ENCODE measurements at places on chromosomes 1 and 21.

DNA sequence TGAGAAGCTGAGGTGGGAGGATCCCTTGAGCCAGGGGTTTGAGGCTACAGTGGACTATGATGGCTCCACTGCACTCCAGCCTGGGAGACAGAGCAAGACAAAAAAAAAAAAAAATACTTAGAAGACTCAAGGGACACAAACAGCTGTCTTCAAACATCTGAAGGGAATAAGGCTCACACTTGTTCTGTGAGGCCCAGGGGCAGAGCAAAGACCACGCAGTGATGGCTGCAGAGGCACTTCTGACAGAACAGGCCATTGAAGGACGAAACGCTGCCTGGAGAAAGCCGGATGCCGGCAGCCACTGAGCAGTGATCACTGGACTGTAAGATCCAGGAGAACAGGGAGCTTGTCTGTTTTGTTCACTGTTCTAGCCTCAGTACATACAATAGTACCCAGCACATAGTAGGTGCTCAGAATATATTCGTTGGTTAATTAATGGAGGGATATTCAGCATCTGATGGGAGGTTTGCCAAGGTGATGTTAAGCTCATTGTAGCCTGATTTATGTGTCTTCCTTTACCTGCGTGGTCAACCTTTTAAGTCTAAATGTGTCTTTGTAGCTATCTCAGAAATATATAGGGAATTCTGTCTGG is 12.1 kb upstream of the NDC1 start:
- no peak for DNase-seq

DNA sequence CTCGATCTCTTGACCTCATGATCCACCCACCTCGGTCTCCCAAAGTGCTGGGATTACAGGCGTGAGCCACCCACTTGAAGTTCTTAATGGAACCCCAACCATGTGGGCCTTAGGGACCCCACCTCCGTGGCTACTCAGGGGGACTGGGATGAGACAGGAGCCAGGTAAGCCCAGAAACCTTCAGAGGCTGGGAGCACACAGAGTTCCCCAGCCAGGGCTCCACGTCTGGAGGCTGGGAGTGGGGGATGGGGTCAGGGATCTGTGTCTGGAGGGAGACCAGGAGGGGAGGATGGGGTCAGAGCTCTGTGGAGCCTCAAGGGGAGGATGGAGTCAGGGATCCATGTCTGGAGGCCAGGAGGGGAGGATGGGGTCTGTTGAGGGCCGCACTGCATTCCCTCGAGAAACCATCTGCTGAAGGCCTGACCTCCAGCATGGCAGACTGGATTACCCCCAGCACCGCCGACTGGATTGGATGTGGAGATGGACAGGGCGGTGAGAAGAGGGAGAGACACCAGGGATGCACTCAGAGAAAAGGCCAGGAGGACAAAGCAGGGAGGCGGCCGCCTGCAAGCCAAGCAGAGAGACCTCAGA is 2.1 kb upstream of the FTCD start:
- DNase-seq = no peak

- peak; percentile 28 for DNase-seq
Measured at GRCh38 chr1:16073490-16074119, at the start of gene FAM131C. TSS of gene FAM131C (minus strand) at chr1:16073651. CDS start at chr1:16073442, 209 bp downstream.

DNA sequence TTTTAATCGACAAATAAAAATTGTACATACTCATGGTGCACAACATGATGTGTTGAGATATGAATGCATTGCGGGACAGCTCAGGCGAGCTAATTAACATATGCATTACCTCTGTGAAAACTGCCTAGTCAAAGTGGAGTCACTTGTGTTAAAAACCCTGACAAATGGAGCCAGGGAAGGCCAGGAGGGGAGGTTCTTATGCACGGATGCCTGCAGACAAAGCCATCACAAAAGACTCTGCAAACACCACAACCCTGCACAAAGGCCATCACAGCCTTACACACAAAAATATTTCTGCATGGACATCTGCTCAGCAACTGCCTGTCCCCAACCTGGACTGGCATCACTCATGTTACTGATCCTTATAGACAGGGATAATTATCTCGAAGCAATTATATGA is 204.4 kb upstream of the AJAP1 start:
- no peak for DNase-seq

GRCh38 chr1:229190057-229190575 is 80.8 kb upstream of the RAB4A start:
- no peak for DNase-seq

GRCh38 chr1:58084266-58084665 is 462.3 kb downstream of the OMA1 start:
- no peak for DNase-seq

- no peak for DNase-seq
Measured at GRCh38 chr1:21117597-21118001, 59.1 kb downstream of the EIF4G3 start.

- DNase-seq = no peak
Measured at GRCh38 chr21:14766241-14766640, 220.1 kb upstream of the SAMSN1 start.
